Stimulated activated CD4-positive, alpha-beta T cell treated with anti-CD3 and anti-CD28 coated beads, Interleukin-2, amount 100 ng/mL, for 48 hours (primary cell): ENCODE measurements at places on chromosomes 13 and 19.

- no peak for DNase-seq
Observed at GRCh38 chr19:35375505-35376307, 4.8 kb downstream of the GPR42 start.

DNA sequence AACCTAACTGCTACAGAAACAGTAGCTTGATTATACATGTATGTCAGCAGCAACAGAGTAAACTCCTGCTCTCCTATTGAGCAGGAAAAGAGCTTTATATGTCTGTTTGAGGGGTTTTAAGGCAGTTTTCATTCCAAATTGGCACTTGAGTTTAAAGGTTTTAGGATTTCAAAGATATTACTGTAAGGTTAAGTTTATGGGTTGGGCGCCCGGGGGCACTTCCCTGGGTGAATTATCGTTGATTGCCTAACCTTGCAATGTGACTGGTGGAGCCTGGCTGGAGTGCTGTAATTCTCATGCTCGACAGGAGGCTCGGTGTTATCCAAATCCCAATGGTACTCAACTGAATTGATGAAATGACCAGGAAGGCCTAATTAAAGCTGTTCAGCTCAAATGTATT lies 1586.1 kb downstream of the OLFM4 start:
- DNase-seq: no peak

GRCh38 chr13:50610238-50610637 lies 233.3 kb downstream of the DLEU7 start:
- no peak for DNase-seq

DNA sequence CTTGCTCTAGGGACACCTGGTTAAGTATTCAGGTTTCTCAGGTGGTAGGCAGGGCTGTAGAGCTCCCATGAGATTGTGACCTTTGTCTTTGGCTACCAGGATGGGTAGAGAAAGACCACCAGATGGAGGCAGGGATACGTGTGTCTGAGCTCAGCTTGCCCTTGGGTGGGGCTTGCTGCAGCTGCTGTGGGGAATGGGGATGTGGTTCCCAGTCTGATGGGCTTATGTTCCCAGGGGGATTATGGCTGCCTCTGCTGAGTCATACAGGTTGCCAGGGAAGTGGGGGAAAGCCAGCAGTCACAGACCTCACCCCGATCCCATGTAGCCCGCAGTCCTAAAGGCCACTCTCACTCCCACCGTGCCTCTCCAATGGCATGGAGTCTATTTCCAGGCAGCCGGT lies 659.9 kb upstream of the KLF12 start:
- no peak for DNase-seq

GRCh38 chr13:95176611-95177259 lies 124.5 kb downstream of the ABCC4 start:
- no peak for DNase-seq
